ENCODE measurements at places on chromosomes 4 and X.

- no peak for DNase-seq
These were observed 12.8 kb upstream of the NAT8L start for GRCh38 chr4:2046031-2046961.

- no peak for DNase-seq
These were observed 7.0 kb downstream of the FHIP1A start for GRCh38 chr4:151415978-151416377.

DNA sequence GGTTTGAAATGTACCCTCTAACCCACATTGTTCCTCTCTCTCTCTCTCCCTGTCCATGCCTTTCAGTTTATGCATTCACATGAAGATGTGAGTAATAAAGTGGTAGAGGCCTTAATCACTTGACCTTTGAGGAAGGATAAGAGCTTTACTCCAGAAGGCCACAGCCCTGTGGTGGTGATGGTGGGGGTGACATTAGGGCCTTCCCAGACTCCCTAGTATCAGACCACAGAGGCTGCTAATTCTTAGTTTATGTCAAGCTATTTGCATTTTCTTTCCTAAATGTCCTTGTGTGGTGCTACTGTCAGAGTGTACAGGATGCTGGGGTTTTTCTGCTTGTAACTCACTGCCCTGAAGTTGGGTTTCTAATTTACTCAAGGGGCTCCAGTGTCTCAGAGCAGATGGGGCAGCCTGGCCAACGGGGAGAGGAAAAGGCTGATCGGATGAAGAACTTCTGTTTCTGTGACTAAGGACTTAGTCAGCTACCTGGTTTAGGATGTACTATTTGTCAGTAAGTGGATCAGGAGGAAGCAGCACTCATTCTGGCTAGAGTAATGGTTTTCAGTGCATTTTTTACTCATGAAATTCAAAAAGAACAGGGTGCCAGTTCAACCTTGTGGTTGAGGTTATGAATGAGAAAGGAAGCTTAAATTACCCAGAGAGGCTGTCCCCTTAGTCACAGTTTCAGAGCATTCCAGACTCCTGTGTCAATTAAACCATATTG lies 509.6 kb upstream of the DIPK2B start:
- no peak for DNase-seq

DNA sequence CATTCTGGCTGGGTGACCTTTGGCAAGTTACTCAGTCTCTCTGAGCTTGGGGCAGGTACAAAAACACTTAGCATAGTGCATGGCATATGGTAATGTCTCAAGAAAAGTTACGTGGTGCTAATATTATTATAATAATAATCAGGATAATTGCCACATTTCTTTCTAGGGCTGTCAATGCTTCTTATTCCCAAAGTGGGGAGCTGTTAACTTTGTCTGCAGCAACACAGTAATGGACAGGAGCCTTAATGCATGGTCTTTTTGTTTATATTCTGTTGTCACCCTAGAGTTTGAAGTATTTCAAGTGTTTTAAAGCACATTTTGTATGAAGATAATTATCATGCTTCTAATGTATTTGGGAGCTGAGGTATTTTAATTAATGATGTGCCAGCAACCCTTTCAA lies 121.8 kb downstream of the FHIP1A start:
- no peak for DNase-seq

DNA sequence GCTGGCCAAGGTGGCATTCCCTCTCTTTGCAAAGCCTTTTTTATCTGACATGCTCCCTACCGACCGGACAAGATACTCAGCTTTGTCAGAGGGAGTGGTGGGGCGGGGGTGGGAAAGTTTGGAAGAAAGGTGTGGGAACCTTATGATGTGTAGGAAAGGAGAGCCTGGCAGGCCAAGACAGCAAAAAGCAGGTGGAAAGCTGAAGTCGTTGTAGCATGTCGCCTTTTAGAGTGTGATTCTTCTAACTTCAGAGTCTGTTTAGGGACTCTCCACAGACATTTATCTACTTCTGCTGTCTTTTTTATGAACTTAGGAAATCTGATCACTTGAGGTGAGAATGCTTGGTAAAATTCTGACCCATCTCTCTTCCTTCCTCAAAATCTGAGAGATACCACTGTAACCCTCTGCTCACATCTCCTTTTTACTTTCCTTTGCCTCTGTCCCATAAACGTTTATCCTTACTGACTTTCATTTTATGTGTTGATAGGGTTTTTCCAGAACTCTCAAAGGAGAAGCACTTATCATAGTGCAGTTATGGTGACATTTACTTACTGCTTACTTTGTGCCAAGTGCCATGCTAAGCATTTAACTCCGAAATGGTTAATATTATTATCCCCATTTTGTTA lies 8.2 kb upstream of the RUFY3 start:
- DNase-seq, result no peak

- DNase-seq, result no peak
These were observed 43.9 kb upstream of the GEMIN8 start for GRCh38 chrX:14073556-14073955.

GRCh38 chr4:7059662-7060061 lies 8.2 kb downstream of the GRPEL1 start:
- no peak for DNase-seq

DNA sequence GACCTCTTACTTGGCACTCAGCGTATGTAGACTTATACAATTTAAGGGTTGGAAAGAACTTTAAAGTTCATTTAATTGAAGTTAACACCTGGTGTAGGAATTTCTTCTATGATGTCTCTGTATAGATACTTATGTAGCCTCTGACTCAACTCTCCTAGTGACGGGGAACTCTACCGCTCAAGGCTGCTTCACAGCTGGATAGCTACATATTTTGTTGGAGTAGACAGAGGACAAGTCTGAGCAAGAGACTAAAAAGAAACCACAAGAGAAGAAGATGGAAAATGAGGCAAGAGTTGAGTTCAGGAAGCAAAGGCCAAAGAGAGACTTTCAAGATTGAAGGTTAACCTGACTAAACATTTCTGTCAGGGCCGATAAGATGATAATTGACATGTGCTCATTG lies 52.6 kb downstream of the GPR50 start:
- DNase-seq, result no peak
